ENCODE measurements at places on chromosomes 4 and X. TPM values are rescaled to one million over a fixed set of nuclear protein-coding genes. Genes with fewer than 3 reads are reported as not detected.

The CRLF2 gene
- total RNA-seq = not detected

The MTNR1A gene
- total RNA-seq = 0.80 TPM

The LINC00632 gene
- total RNA-seq = 308 TPM

The TRIM2 gene
- 48.8 TPM for total RNA-seq

The UGT8 gene
- 1.6 TPM for total RNA-seq

The PRSS12 gene
- 43.5 TPM for total RNA-seq

The HPGDS gene
- not detected for total RNA-seq

The SATL1 gene
- 0.72 TPM for total RNA-seq

DNA sequence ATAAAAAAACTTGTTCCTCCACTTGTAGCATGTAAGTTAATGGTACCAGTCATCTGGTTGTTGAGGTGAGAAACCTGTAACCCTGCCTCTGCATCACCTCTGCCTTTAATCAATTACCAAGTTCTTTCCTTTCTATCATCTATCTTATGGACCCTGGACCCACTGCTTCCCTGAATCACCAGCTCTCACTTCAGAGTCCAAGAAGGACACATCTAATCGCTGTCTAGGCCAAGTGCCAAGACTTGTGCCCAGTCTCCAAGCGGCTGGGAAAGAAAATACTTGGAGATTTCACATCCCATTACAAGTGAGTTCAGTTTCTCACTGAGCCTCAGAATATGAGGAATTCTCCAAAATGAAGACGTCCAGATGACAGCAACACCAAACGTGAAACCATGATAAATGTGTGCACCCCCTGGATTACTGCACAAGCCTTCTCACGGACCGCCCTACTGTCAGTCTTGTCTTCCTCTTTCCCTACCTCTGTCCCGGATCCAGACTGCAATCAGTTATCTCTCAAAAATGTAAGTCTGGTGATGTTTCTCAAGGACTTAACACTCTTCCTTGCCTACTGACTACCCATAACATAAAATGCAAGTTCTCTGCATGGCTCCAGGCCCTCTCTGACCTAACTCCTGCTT, 10.4 kb downstream of the PALLD start:
- no peak for DNase-seq

DNA sequence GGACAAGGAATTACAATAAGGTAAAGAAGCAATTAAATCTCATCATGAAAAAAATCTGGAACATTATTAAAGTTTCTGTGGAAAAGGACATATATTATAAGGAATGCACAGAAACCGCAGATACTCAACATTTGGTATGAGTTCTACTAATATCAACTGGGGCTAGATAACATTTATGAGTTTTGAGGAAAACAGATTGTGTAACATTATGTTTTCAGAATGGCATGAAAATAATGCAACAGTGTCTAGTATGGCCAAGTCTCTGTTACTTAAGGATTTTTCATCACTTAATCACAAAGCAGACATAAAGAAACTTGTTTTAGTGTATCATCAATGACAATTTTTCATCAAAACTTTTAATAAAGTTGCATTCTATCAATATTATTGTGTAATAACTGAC, 785.0 kb downstream of the GLUD2 start:
- no peak for DNase-seq

GRCh38 chr4:84718699-84719098, 135.8 kb downstream of the CDS1 start:
- no peak for DNase-seq

DNA sequence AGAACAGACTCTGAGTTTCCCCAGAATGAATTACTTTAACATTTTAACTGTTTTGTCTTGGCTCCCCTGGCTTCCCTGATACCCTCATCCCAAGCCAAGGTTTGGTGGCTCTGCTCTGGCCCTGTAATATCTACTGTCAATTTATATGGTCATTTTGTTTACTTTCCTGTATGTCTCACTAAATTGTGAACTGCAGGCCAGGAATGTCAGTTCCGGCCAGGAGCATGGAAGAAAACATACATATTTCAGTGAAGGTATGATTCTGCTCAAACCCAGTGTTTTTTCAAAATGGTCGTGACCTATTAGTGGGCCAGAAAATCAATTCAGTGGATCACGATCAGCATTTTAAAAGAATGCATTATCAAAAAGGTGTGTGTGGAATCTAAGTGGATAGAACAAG, 1.2 kb downstream of the RPGR start:
- no peak for DNase-seq

GRCh38 chrX:42437211-42437610, 340.8 kb downstream of the PPP1R2C start:
- no peak for DNase-seq

DNA sequence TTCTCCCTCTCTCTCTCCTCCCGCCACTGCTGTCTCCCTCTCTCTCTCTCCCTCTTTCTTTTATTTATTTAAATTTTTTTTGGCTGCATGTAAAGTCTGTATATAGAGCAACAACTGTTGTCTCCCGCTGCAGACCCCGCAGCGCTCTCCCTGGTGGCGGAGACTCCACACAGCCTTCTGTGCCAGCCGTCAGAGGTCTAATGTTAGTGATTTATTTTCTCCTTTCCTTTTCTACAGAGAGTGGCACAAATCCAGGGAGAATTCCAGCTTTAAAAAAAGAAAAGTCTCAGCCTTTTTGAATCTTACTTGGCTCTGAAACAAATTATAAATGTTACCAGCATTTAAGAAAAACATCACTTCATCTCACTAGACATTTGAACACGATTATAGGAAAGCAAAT, 106.2 kb downstream of the FAM9B start:
- DNase-seq = no peak

GRCh38 chr4:25863347-25863784, 578 bp upstream of the SEL1L3 start:
- DNase-seq = no peak

DNA sequence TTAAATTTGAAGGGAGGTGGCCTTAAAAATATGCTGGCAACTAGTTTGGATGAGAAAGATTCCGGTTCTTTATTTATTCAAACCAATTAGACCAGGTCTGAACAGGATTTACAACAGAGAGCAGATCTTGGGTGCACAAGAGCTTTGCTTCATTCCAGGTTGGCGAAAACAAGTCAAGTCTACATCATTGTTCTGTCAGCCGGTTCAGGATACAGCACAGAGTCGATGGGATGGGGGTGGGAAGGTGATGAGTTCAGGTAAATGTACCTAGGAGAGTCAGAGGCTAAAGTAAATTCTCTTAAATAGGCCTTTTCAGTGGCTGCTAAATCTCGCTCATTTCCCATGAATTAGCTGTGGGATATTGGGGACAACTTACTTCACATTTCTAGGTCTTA, 882 bp upstream of the STIM2 start:
- no peak for DNase-seq

DNA sequence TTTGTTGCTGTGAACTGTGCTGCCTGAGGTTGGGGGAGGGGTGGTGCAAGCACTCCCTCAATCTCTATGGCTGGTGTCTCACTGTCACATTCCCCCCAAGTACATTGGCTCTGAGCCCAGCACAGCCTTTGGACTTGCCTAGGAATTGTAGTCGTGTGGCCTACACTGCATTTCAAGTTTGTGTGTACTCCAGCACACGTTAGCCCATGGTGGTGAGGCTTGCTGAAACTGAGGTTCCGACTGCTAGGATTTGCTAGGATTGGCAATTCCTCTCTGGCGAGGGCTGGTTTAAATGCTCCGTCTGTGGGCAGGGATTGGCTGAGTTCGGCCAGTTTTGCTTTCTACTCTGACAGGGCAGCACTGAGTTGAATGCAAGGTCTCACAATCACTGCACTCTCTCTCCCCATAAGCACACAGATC, 121.7 kb upstream of the CXXC4 start:
- DNase-seq = no peak

GRCh38 chr4:39514888-39515401, 12.3 kb downstream of the UGDH start:
- no peak for DNase-seq

DNA sequence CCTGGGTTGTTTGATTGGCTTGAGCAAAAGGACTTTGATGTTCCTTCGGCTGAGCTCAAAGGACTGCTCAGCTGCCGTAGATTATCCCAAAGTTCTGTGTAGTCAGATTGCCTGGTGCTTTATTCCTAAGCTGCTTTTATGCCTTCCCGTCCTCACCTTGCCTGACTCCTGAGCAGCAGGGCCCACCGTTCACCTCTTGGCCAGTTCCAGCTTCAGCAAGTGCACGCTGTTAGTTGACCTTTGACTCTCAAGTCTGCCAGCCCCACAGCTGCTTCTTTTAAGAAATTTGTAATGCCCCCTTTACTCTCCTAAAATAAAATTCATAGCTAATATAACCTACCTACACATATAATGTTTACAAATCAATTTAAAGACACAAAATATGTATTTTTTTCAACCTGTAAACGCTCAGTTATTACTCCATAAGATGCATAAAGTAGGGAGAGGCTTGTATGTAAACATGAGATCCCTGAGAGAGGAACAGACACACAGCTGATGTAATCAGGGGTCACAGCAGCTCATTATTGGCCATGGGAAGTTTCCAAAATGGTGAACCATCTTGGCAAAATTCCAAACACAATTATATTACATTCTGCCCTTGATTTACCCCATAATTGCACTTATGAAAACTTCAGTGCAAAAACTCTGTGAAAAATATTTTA, 28.6 kb downstream of the UCHL1 start:
- DNase-seq = no peak
